ENCODE measurements at places on chromosomes 12 and 14.

- DNase-seq, result no peak
These were observed 204.2 kb upstream of the HMGA2 start for GRCh38 chr12:65620046-65620445.

DNA sequence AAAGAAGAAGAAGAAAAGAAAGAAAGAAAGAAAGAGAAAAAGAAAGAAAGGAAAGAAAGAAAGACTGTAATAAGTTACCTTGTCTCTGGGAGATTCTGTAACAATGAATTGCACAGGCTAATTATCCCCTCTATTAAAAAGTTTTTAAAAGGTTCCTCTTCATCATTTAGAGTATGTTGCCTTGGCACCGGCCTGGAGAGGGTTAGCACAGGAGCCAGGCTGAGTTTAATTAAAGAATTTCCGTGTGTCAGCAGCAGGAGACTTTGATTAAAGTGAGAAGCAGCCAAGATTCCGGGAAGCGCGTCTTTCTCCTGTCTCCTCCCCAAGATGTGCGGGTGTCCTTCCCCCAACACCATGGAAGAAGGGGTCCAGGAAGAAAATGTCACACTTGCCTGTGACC lies 92.8 kb upstream of the ETV6 start:
- no peak for DNase-seq

DNA sequence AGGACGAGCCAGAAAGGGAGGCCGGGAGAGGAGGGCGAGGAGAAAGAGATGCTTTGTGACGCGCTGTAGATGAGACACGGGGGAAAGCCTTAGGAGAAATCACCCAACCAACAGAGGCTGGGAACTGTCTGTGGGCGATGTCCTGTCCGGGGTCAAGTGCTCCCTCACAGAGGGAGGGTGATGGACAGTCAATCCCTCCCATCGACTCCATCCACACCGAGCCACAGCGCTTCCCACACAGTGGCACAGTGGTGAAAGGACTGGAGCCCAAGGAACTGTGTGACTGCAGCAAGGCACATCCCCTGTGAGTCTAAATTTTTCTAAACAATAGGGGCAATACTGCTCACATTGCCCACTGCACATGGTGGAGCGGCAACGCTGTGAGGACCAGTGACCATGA lies 89.1 kb downstream of the TTC7B start:
- DNase-seq, result no peak

- peak; percentile 61 for DNase-seq
These were observed 666 bp downstream of the FMNL3 start for GRCh38 chr12:49706351-49707127.

GRCh38 chr12:17918013-17918412 lies 172.0 kb downstream of the RERGL start:
- DNase-seq, result peak; percentile 5

DNA sequence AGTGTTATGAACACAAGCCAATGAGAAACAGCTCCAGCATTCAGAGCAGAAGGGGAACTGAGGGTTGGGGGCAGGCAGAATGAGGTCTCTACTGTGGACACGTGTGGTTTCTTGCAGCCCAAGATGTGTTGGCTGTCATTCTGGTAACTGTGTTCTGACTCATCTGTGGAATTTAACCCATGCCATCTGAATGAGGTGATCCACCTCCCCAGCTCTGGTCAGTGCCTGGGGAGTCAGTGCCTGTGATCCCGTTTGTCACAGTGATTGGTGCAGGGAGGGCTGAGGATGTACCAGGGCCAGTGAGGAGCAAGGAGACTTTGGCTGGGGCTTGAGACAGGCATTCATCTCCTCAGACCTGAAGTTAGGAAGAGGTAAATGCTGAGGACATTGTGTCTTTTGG lies 216.8 kb downstream of the MSRB3 start:
- DNase-seq, result peak; percentile 48

GRCh38 chr14:79825046-79825521 lies 386.2 kb downstream of the DIO2 start:
- peak; percentile 75 for DNase-seq

DNA sequence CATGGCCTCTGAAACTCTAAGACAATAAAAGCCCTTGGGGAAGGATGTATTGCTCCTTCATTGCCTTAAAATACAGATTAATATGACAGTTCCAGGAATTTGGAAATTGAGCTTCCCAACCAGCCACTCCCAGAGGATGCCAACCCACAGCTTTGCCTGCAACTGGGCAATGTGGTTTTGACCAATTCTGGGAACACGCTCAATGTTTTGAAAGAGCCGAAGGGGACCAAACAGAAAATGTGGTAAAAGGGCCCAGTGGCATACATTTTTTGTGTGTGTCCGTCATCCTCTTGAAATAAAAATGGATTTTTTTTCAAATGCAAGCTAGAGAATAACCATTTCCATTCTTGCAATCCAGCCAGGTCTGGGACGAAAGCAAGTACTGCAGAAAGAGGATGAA lies 88.3 kb upstream of the PLEKHG7 start:
- DNase-seq, result no peak

GRCh38 chr12:77089686-77090220 lies 24.4 kb upstream of the E2F7 start:
- DNase-seq, result no peak

- peak; percentile 87 for DNase-seq
These were observed 47.9 kb downstream of the GALC start for GRCh38 chr14:87944987-87945604.

DNA sequence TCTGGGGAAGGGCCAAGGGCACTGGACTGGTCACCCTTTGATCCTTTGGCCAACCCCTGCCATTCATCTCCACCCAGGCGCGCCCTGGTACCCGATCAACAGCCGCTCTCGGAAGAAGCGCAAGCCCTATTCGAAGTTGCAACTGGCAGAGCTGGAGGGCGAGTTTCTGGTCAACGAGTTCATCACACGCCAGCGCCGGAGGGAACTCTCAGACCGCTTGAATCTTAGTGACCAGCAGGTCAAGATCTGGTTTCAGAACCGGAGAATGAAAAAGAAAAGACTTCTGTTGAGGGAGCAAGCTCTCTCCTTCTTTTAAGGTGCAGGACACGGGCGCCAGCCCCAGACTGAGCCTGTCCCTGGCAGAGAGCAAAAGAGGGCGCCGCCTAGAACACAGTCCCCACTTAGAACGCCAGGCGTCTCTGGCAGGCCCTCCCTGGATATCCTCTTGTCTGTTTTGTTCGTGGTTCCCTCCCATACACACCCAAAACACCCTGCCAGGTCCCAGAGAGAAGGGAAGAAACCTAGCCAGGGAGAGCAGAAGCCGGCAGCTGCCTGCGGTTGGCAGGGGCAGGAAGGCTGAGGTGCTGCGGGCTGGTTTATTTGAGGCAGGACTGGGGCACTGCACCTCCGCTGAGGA lies 1.7 kb downstream of the HOXC12 start:
- no peak for DNase-seq

- DNase-seq, result peak; percentile 30
These were observed 4.3 kb upstream of the ABCD2 start for GRCh38 chr12:39623919-39624318.

DNA sequence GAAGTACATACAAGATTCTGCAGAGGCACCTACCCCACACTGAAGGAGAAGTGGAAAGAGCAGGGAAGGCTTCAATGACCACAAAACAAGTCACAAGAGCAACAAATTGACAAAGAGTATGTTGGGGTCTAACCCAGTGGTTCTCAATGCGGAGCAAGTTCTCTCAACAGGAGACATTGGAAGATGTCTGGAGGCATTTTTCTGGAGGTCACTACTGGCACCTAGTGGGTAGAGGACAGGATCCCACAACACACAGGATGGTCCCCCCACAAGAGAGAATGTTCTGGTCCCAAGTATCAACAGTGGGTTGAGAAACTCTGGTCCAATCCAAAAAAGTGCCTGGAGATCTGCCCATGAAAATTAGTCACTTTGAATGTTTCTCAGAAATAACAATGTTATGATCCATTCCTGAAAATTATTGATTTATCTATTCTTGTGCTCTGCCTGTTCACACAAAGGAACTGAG lies 3.4 kb downstream of the SSH1 start:
- peak; percentile 93 for DNase-seq

DNA sequence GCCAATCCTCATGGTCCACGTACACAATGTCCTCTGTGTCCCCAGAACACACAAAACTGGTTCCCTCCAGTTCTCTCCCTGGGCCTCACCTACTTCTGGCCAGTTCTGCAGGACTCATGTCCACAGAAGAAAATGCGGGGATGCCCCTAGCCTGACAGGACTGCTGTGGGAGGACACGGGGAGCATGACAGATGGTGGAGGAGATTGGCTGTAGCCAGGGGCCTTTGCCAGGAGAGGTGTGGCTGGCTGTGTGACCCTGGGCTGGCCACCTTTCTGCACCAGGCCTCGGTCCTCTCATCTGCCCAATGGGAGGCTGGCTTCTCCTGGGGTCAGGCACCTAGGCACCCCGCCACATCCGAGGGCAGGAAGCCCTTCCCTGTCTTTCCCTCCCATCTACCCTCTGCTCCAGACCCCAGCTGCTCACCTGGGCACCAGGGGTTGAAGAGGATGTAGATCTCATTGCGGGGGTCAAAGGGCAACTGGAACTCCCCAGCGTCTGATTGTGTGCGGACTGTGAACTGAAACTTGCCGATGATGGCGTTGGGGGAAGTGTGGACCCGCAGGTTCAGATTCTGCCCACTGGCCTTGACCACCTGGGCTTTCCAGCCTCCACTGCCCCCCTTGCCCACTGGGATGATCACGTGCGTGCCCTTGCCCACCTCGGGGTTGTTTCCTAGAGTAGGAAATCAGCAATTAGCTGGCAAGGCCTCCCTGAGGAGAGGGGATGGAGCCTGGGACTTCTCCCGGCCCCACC lies 2.8 kb downstream of the TGM1 start:
- no peak for DNase-seq

GRCh38 chr12:42918443-42918842 lies 328.9 kb upstream of the PRICKLE1 start:
- no peak for DNase-seq

- DNase-seq, result peak; percentile 42
These were observed 22.3 kb downstream of the ZNF268 start for GRCh38 chr12:133203344-133204263.

GRCh38 chr14:79354336-79354735 lies 857.0 kb downstream of the DIO2 start:
- DNase-seq, result peak; percentile 73

GRCh38 chr14:38108681-38109080 lies 99.0 kb upstream of the SSTR1 start:
- peak; percentile 17 for DNase-seq

DNA sequence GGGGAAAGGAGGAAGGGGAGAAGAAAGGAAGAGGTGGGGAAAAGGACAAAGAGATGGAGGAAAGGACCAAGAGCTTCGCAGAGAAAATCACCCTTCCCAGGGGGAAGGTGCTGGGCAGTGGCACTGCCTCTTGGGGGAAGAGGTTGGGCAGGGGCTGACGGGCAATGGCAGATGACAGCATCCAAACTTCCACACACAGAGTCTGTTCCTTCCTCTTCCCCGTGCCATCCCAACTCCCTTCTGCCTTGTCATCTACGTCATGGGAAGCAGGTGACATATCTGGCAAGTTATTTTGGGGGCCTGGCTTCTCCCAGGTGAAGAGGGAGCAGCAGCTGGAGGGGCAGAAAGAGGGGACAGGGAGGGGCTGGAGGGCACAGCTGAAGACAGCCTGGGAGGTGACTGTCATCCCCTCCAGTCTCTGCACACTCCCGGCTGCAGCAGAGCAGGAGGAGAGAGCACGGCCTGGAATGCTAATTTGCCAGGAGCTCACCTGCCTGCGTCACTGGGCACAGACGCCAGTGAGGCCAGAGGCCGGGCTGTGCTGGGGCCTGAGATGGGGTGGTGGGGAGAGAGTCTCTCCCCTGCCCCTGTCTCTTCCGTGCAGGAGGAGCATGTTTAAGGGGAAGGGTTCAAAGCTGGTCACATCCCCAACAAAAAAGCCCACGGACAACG lies 43.9 kb upstream of the IQSEC3 start:
- no peak for DNase-seq
